NCI-H2081 treated with DMSO at 0.1 percent for 48 hours (cell line): ENCODE measurements at places on chromosomes 3 and 15.

DNA sequence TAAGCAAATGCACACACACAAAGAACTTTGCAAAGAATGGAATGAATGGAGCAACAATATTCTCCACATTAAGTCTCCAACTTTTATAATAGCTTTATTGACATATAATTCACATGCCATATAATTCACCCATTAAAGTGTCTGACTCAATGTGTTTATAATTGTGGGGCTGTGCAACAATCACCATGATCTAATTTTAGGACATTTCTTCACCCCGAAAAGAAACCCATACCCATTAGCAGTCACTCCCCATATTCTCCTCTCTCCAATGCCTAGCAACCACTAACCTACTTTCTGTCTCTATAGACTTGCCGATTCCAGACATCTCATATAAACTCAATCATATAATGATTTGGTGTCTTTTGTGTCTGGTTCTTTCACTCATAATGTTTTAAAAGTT lies 22.6 kb downstream of the VGLL4 start:
- no peak for DNase-seq

DNA sequence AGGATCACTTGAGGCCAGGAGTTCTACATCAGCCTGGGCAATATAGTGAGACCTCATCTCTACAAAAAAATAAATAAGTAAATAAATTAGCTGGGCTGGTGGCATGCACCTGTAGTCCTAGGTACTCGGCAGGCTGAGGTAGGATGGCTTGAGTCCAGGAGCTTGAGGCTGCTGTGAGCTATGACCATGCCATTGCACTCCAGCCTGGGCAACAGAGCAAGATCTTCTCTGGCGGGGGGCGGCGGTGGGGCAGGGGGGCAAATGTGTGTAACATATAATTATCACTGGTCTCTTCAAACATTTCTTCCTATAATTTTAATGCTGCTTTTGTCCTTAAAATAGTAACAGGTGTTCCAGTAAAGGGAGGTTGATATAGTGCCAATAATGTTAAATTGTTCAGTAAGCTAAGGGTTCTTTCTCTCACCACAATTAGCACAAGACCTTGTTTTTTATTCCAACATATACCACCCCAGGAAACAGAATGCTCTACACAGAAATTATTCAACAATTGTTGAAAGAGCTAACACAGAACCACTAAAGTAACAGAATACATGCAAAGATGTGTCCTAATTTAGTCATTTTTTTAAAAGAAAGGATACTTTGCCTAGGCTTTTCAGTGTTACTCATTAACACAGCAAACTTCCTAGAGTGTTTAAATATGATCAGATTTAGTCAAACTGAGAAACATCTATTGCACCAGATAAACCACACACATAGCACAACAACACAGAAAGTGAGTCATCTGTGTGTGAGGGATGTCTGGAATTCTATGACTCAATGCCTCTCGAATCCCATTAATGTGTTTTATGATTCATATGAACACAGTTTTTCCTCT lies 29.1 kb downstream of the ANKRD28 start:
- DNase-seq, result peak; percentile 42

DNA sequence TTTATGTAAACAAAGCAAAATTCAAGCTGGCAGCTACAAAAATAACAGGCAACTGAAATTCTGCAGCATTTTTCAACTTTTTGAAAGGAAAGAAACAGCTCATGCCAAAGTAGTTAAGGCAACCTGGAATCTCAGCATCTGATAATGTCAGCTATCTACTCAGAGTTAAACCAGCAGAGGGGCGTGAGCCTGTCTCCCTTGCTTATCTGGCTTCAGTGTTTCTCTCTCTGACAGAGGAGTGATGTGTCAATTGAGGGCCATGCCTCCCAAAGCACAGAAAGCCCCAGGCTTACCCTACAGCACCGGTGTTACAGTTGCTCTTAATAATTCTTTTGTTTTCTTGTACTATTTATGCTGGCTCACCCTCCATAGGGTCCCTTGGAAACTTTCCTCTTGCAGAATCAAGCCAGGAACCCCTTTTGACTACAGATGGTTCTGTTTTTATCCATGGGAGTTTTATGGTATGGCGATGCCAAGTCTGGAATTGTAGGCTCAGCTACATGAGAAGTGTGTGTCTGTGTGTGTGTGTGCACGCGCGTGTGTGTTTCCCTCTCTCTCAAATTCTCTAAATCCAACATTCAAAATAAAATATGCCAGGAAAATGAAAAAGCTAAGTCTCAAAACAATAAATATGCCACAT lies 7.3 kb downstream of the TMEM212 start:
- no peak for DNase-seq

DNA sequence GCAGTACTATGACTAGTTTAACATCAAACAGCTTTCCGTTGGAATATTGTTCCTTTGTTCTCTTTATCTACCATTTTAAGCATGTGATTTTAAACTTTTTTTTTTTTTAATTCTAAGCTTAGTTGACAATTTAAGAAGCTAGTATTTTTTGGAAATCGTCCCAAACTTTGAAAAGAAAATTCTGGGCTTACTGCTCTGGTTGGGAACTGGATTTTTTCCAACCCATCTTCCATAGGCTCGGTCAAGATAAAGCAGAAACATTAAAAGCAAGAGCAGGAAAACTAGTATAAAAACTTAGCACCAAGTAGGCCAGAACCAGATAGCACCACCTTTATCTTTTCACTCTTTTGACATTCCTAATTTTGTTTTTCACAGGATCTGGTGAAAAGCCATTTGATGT lies 49.9 kb downstream of the TSC22D2 start:
- DNase-seq, result no peak

GRCh38 chr3:139111392-139112229 lies 66.9 kb upstream of the PRR23C start:
- DNase-seq, result peak; percentile 16

DNA sequence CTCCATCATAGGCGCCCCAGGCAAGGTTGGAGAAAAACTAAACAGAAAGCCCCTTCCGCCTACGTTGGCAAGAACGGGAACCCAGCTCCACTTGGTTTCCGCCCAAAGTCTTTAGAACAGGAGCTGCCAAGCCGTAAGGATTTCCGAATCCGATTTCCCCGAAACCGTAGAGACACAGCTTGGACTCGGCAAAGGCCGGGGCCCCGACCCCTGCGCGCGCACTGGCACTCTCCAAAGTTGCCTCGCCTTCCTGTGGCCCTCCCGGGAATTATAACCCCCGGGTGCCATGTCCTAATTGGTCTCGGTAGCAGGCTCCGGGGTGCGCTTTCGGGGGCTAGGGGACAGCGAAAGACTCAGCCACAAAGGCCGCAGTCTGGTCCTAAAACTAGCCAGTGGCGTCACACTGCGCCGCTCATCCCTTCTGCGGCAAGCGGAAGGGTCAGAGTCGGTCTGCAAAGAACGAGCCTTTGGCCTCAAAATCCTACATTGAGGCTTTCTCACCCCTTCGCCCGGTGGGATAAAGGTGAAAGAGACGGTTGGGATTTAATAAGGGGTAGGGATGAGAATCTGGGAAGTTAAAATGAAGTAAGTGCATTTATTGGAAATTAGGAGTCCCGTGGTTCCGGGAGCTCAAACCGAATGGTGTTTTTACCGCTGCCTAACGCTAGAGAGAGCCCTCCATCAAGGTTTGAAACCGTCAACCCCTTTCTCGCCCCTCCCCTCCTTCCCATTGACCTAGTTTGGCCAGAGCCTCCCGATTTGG lies 6.8 kb downstream of the BCL6 start:
- peak; percentile 49 for DNase-seq

GRCh38 chr3:114093016-114093380 lies 36.5 kb downstream of the QTRT2 start:
- DNase-seq, result no peak

DNA sequence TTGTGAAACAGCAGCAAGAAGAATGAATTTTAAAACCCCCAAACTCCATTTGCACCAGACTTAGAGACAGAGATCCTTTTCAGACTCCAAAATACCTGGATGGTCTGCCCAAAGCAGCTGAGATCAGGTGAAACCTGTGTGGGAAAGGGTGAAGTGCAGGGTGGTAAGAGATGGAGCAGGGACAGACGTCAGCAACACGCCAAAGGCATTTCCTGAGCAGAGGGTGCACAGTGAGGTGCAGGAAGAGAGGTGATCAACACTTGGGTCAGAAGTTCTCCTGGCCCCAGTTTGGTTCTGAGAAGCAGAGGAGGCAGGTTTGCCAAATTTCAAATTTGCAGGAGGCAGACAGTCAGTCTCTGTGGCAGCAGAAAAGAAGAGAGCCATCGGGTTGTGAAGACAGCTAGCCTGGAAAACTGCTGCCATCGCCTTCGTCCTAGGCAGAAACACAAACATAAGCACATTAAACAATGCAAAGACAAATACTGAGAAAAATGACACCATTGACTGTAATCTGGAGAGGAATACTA lies 9.8 kb downstream of the CCR4 start:
- no peak for DNase-seq

GRCh38 chr15:62641825-62642224 lies 400.7 kb upstream of the TPM1 start:
- no peak for DNase-seq

- DNase-seq, result no peak
Observed at GRCh38 chr3:194941956-194942511, 256.4 kb downstream of the FAM43A start.

DNA sequence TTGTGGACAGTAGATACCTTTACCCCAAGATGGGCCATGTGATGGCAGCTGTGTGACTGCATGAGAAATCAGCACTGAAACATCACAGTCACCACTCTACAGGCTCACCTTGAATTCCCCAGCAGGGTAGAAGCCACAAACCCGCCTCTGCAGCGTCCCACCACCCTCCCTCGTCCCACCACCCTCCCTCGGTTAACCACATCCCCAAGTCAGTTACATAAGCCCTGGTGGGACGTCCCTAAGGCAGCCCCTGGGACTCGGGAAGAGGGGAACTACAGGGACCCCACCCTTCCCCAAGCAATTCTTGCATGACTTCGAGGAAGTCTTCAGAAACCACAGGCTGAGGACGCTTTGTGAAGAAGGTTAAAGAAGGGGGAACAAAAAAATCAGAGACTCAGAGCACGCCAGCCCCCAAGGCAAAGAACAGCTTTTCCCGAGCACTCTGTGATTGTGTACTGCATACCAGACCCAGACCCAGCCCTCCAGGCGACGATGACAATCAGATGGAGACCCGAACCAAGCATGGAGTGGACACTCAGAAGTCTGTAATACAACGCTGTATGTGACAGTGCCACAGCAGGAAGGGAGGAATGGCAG lies 60.5 kb downstream of the SH3BP5 start:
- DNase-seq, result no peak
